Caudate nucleus (tissue), 63 donors: ENCODE measurements at places on chromosomes 4 and X.

GRCh38 chrX:130772105-130772775, 130.8 kb downstream of the ENOX2 start:
- no peak for DNase-seq

DNA sequence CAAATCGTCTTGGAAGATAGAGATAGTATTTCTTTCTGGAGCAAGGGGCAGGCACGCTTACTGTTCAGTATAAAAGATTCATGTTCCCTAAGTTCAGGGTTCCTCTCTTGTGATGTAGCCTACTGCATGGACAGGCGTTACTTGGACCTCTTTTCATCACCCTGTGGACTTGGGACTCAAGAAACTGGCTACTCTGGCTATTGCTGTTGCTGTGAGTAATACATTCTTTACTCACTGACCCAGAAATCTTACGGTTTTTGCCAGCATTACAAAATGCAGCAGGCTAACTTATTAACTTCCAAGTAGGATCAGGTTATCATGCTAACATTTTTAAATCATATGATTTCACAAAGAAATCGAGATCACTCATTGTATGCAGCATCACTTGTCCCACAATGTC, 12.8 kb upstream of the GUCY1B1 start:
- DNase-seq: no peak

GRCh38 chr4:138910914-138911336, 104.7 kb upstream of the NOCT start:
- DNase-seq: peak; percentile 53

- no peak for DNase-seq
Observed at GRCh38 chr4:26233350-26233749, 87.5 kb upstream of the RBPJ start.

DNA sequence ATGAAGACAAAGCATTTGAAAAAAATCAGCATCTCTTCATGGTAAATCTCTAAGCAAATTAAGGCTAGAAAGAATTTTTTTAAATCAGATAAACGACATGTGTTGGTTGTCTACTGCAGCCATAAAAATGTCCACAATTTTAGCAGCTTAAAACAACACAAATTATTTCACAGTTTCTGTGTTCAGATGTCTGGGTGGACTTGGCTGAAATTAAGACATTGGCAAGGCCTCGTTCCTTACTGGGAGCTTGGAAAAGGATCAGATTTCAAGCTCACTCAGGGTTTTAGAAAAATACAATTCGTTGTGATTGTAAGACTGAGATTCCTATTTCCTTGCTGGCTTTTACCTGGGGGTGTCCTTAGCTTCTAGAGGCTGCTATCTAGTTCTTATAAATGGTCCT, 1470.6 kb downstream of the PCDH19 start:
- DNase-seq: no peak
